Naive thymus-derived CD4-positive, alpha-beta T cell (primary cell): ENCODE measurements at places on chromosomes 6 and 20.

DNA sequence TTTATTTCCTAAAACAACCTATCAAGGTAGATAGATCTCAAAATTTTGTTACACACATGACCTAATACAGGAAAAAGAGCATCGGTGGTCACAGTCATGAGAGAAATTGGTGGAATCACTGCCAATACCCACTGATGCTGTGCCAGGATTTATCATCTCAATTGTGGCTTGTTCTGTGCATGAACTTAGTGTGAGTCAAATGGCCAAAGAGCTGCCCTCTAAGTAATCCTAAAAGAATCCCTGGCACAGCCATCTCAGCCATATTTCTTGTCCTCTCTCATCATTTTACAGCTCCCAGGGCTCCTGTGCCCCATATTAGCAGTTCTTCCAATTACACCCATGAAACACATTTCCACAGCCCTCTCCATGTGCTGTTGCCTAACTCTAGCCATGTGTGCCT lies 6.1 kb downstream of the GSTA5 start:
- DNase-seq, result no peak

DNA sequence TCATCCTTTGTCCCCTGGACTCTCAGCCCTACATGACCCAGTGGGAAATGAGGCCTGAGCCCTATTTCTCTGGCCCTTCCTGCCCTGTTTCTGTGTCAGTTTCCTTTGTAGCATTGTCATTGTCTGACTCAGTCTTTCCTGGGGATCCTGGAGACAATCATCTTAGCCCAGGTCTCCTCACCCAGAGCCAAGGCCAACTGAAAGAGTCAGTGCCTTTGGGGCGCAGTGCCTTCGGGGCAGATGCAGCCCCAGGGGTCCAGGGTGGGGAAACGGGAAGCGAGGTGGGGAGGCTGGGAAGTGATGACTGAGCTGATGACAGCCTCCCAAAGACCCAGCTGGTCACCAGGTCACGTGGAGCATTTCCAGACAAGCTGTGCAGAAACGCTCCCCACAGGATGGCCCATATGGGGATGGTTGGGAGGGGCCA lies 93.3 kb upstream of the SULF2 start:
- DNase-seq, result no peak

GRCh38 chr20:56755201-56755600 lies 126.1 kb downstream of the TFAP2C start:
- DNase-seq, result no peak

DNA sequence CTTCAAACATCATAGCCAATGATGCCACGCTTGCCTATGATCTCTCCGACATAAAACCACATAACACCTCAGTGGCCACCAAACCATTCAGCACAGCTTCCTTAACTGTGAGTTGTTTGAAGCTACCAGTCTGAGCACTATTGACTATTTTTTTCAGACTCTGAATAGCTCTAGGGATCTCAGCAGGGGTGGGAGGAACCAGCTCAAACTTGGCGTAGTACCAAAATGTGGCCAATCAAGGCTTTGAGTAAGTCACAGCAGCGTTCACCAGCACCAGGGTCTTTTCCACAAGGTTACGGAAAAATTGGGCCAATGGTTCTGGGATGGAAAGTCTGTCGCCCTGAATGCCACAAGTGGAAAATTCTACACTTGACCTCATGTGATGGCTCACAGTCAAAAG lies 70.6 kb downstream of the SMPDL3A start:
- no peak for DNase-seq

DNA sequence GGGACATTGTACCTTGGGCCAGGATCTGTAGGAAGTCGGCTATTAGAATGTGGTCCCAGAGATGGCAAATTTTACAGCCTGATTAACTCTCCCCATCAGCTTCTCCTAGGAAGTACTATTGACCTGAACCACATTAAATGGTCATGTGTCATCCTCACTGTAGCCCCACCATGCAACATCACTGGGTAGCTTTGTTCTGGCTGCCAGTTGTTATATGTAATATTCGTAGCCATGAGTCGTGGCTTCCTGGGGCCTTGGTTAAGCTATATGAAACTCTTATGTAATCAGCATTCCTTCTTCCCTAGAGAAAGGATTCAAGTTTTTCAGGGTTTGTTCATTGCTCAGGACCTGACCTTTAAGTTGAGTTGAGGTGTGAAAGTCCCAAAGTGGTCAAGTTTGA lies 125.7 kb downstream of the ANKS1A start:
- no peak for DNase-seq

GRCh38 chr6:392441-393390 lies 1.2 kb downstream of the IRF4 start:
- DNase-seq, result peak; percentile 35

DNA sequence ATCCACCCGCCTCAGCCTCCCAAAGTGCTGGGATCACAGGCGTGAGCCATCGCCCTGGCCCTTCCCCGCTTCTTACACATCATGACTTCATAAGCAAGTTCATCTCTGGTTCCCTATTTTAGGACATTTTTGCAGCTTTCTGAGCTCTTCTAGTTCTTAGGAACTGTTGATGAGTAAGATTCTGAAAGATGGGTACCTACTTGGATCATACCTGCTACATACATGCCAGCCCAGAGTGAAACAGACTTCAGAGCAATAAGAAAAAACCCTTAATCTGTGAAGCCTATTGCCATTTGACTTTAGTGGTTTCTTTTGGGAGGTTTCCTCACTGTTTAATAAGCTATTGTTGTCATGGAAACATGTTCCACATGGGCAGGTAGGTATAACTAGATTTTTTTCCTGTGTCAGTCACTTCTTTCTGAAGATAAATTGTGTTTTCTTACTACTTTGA lies 27.9 kb upstream of the TMEM217 start:
- no peak for DNase-seq

GRCh38 chr6:25251426-25251825 lies 27.7 kb upstream of the CARMIL1 start:
- no peak for DNase-seq

GRCh38 chr6:169960003-169960344 lies 208.6 kb downstream of the ERMARD start:
- DNase-seq, result no peak

- no peak for DNase-seq
Measured at GRCh38 chr6:88266126-88266525, 100.0 kb upstream of the CNR1 start.

GRCh38 chr6:87152526-87152955 lies 2.8 kb upstream of the ZNF292 start:
- no peak for DNase-seq

DNA sequence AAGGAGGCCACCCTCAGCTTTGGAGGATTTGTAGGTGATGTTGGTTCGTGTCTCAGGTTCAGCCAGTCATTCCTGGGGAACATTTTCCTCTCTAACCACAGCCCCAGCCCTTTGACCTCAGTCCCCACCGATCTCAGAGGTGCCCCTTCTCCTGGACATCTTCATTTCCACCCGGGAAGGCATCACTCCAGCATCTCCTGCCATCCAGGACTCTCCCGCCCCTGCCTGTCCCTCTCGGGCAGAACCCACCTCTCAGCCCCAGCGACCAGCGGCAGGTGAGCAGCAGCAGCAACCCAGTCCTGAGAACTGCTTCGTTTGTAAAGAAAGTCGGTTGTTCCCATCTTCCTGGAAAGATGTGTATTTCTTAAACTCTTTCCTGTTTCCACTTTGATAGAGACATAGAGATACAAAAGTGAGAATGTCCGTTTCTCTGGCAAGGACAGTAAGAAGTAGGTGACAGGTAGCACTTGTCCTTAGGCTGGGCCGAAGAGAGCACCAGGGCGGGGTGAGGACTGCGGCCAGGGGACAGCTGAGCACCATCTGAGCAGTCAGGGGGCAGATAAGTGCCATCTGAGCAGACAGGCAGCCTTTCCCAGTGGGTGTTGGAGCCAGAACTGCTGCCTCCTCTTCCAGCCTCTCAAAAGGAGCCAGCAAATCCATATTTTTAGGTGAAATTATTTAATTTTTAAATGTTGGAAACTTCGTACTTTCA lies 142.2 kb downstream of the CDH4 start:
- DNase-seq, result no peak

GRCh38 chr20:46809706-46810360 lies 84.8 kb upstream of the EYA2 start:
- DNase-seq, result no peak

- no peak for DNase-seq
Measured at GRCh38 chr20:17759449-17759848, 59.7 kb downstream of the BANF2 start.

DNA sequence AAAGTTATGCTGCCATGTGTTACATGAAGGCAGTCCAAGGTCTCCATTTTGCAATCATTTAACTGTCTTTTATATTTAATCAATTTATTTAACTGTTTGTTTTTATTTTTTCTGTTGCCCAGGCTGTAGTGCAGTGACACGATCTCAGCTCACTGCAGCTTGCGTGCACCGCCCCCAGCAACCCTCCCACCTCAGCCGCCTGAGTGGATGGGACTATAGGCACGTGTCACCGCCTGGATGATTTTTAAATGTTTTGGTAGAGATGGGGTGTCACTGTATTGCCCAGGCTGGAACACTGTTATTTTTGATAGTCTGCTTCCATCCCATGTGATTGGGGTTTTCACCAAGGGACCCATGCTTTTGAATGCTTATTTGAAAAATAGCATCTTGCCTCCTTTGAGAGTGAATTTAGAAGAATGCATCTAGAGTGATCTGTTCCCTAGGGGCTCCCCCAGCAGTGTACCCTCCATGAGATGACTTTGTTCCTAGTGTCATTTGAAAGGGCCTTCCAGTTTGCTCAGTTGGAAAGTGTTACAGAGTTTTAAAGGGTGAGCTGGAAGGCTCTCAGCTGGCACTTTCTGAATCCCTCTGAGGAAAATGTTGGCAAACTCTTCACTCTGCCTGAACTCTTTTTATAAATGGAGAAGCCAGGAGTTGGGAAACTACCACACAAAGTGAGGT lies 143.4 kb downstream of the JARID2 start:
- DNase-seq, result no peak

- DNase-seq, result no peak
Measured at GRCh38 chr20:17456279-17456678, 74.9 kb downstream of the BFSP1 start.

GRCh38 chr6:41531591-41532582 lies 14.3 kb upstream of the FOXP4 start:
- peak; percentile 28 for DNase-seq

GRCh38 chr6:106716966-106717365 lies 87.6 kb downstream of the QRSL1 start:
- DNase-seq, result no peak

- DNase-seq, result no peak
Measured at GRCh38 chr6:74343804-74344203, 647.8 kb downstream of the CD109 start.

GRCh38 chr20:36155991-36156390 lies 1.5 kb downstream of the EPB41L1 start:
- no peak for DNase-seq

DNA sequence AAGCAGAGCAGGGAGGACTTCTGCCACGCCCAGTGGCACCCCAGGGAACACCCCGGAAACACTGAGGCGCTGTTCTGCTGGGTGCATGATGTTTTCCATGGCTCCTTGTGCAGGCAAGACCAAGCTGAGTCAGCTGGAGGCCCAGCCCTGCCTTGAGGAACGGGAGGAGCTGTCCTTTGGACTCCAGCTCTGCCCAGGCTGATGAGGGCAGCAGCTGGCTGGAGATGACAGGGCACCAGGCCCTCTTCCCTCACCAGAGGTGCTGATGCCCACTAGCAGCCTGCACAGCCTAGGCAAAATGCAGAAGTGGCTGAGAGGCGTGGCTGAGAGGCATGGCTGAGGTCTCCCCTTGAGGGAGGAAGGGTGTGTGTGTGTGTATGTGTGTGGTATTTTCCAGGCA lies 2.4 kb downstream of the C6orf132 start:
- DNase-seq, result no peak

- DNase-seq, result no peak
Measured at GRCh38 chr6:157905590-157906342, 75.9 kb upstream of the SYNJ2 start.

- DNase-seq, result no peak
Measured at GRCh38 chr20:12153628-12154027, 235.9 kb downstream of the BTBD3 start.

DNA sequence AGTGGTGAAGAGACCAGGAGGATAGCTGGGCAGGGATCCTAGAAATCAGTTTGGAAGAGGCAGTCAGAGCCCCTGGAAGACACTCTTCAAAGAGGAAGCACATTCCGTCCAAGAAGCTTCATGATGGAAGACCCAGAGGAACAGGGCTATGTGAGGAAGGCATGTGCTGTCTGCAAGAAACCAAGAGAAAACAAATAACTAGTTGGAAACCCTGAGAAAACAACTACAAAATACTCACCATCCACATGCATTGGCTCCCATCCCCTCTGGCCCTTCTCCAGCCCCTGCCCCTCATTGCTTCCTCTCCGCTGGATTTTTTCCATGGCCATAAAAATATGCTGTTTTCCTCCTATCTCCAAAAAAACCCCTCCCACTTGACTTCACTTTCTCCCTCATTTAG lies 40.9 kb upstream of the SMOC2 start:
- DNase-seq, result no peak

- DNase-seq, result no peak
Measured at GRCh38 chr6:3367630-3368029, 89.2 kb downstream of the SLC22A23 start.

- no peak for DNase-seq
Measured at GRCh38 chr6:84042603-84043002, 9.0 kb downstream of the MRAP2 start.

DNA sequence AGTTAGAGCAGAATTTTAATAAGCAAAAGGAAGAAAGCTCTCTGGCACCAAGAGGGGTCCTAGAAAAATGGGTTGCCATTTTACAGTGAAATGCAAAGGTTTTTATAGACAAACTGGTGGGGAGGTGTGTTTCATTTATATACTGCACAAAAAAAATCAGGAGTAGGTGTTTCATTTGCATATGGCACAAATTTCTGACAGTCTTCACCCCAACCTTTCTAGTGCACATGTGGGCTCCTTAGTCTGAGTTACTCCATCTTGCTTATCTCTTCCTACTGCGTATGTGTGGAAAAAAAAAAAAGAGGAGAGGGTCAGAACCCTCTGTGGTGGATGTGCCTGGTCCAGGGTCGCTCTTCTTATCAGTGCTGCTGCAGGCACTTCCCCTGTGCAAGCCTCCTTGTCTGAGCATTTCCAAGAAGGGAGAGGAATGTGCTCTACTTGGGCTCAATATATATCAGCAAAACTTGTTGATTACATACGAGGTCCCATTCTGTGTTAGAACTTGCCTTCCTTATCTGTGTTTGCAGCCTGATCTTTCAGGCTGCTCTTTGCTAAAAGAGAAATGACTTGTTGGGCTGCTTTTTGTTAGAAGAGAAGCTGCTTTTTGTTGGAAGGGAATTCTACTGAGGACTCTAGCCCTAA lies 59.0 kb upstream of the MRAP2 start:
- no peak for DNase-seq

- DNase-seq, result no peak
Measured at GRCh38 chr6:42756722-42757121, 10.8 kb upstream of the TBCC start.

GRCh38 chr6:88369262-88369661 lies 203.1 kb upstream of the CNR1 start:
- no peak for DNase-seq

GRCh38 chr6:10559522-10560152 lies 38.5 kb downstream of the GCNT2 start:
- no peak for DNase-seq
